ENCODE measurements at places on chromosomes 12 and 14. TPM values are rescaled to one million over a fixed set of nuclear protein-coding genes. Genes with fewer than 3 reads are reported as not detected.

GRCh38 chr12:103392722-103393121, 103.0 kb downstream of the C12orf42 start:
- H3K4me3 ChIP-seq, result no peak overlapping the region
- DNase-seq, result no peak
- peaks cover 2% of the 10 kb centered on the region for H3K36me3 ChIP-seq
- no peaks in the 10 kb centered on the region for H3K27me3 ChIP-seq

DNA sequence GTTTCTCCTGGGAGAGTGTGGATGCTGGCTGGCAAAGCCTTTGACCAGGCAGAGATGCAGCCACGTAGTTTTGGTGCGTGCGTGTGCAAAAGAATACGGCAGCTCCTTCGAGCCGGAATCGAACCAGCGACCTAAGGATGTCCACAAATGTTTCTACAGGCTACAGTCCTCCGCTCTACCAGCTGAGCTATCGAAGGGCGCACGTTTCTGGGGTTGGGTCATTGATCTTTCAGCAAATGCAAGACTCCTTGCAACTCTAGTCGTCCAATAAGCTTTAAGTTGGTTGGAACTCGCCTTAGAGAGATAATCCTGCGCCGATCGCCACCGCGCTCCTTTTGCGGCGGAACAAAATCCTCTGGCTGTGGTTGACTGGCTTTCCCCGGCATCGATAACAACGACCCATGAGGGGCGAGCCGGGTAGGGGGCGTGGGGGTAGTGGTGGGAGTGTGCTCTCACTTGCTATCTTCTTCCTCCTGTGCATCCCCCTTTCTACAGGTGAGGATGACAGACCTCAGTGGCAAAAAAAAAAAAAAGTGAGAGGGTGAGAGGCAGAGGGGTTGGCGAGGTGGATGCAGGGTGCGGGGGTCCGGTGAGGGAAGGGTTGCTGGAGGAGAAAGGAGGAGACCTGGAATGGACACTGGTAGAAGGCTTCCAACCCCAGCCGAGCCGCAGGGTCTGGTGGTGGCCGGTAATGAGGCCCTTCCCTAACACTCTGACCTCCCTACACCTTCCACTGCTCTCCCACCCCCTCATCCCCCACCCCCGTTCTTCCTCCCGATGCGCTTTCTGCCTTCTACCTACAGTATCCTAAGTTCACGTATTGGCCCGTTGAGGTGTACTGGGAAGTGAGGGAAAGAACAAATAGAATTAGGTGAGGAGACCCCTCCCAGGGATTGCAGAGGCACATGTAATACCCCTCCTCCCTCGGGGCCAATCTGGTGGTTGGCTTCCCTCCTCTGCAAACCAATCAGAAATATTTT, 11.8 kb upstream of the OR6S1 start:
- peaks cover 25% of the 10 kb centered on the region for H3K4me1 ChIP-seq
- peaks cover 70% of the 10 kb centered on the region for H3K27me3 ChIP-seq
- no peak overlapping the region for H3K27ac ChIP-seq
- no peak for DNase-seq
- no peaks in the 10 kb centered on the region for H3K36me3 ChIP-seq

DNA sequence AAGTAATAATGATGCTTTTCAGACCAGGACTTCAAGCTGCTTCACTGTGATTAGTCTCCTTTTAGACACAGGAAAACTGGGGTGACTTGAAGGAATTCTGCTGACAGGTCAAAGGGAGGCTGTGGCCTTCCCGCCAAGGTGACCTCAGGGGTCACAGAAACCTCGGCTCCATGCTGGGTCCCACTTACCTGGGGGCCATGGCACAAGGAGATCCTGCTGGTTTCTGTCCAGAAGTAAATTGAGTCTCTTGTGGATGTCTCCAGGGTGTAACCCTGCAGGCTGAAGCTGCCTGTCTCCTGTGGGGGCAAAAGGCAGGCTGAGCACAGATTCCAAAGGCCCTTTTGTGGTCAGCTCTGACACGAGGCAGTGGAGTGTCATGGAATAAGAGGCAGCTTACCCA, 138.7 kb upstream of the MED13L start:
- H3K4me3 ChIP-seq, result no peak overlapping the region
- H3K27ac ChIP-seq, result no peak overlapping the region
- no peaks in the 10 kb centered on the region for H3K36me3 ChIP-seq
- no peaks in the 10 kb centered on the region for H3K4me1 ChIP-seq
- DNase-seq, result no peak
- H3K27me3 ChIP-seq, result peaks cover 5% of the 10 kb centered on the region

- DNase-seq, result no peak
- H3K27ac ChIP-seq, result no peak overlapping the region
- no peaks in the 10 kb centered on the region for H3K36me3 ChIP-seq
- no peaks in the 10 kb centered on the region for H3K27me3 ChIP-seq
These were observed 5.1 kb downstream of the IKBIP start for GRCh38 chr12:98639491-98639890.

GRCh38 chr14:60925286-60925685, 55.6 kb downstream of the TRMT5 start:
- no peak for DNase-seq
- H3K4me3 ChIP-seq, result no peak overlapping the region
- no peaks in the 10 kb centered on the region for H3K27me3 ChIP-seq
- no peaks in the 10 kb centered on the region for H3K36me3 ChIP-seq
- no peaks in the 10 kb centered on the region for H3K4me1 ChIP-seq

GRCh38 chr14:59303216-59303615, 114.7 kb downstream of the DAAM1 start:
- DNase-seq, result no peak
- no peak overlapping the region for H3K27ac ChIP-seq
- H3K4me3 ChIP-seq, result no peak overlapping the region
- H3K27me3 ChIP-seq, result no peaks in the 10 kb centered on the region
- peaks cover 24% of the 10 kb centered on the region for H3K4me1 ChIP-seq
- peaks cover 2% of the 10 kb centered on the region for H3K36me3 ChIP-seq

DNA sequence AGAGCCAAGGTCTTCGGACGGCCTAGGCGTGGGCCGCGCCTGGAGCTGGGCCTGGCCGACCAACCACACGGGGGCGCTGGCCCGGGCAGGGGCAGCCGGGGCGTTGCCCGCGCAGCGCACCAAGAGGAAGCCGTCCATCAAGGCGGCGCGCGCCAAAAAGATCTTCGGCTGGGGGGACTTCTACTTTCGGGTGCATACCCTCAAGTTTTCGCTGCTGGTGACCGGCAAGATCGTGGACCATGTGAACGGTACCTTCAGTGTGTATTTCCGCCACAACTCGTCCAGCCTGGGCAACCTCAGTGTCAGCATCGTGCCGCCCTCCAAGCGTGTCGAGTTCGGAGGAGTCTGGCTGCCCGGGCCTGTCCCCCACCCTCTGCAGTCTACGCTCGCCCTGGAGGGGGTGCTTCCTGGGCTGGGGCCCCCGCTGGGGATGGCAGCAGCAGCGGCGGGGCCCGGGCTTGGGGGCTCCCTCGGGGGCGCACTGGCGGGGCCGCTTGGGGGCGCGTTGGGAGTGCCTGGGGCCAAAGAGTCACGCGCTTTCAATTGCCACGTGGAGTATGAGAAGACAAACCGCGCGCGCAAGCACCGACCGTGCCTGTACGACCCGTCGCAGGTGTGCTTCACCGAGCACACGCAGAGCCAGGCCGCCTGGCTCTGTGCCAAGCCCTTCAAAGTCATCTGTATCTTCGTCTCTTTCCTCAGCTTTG, 4.4 kb upstream of the SHMT2 start:
- H3K27ac ChIP-seq, result no peak overlapping the region
- H3K27me3 ChIP-seq, result peaks cover 59% of the 10 kb centered on the region
- H3K4me3 ChIP-seq, result peak overlapping the region; percentile 52
- peak; percentile 63 for DNase-seq
- H3K4me1 ChIP-seq, result peaks cover 52% of the 10 kb centered on the region

DNA sequence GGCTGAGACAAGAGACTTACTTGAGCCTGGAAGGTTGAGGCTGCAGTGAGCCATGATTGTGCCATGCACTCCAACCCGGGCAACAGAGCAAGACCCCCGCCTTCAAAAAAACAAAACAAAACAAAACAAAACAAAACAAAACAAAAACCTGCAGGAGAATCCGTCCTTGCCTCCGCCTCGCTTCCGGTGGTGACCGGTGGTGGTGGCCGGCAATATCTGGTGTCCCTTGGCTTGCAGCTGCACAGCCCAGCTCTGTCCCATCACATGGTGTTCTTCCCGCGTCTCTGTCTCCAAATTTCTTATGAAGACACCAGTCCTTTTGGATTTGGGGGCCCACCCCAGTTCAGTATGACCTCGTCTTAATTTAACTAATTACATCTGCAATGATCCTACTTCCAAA, 10.0 kb downstream of the SMIM41 start:
- H3K36me3 ChIP-seq, result peaks cover 4% of the 10 kb centered on the region
- H3K4me3 ChIP-seq, result no peak overlapping the region
- no peak overlapping the region for H3K27ac ChIP-seq
- no peak for DNase-seq
- H3K4me1 ChIP-seq, result peaks cover 2% of the 10 kb centered on the region

DNA sequence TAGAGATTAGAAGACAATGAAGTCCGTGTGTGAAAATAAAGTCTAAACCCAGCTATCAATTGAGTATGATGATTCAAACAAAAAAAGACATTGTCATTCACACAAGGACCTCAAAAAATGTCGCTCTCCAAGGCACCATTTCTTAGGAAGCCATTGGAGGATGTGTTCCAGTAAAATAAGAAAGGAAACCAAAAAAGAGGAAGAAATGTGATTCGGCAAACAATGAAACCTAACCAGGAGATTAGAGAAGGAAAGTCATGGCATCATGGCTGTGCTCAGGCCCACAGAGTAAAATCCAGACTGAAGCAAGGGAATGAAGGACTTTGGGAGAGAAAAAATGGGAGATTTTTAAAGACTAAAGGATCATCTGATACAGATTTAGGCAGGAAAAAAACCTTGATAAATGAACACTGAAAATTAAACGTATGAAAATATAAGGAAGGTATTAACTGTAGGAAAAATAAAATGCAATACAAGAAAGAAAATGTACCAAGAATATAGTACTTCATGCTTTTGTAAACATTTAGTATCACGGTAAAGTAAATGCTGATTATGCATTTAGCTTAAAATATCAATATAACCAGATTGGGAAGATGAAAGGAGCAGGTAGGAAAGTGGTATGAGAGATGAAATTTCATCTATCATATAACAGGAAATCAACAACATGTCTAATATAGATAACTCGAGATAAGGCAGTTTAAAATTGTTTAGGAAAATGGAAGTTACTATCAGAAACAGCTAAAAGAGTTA, 38.2 kb upstream of the MTHFD1 start:
- H3K36me3 ChIP-seq, result no peaks in the 10 kb centered on the region
- no peaks in the 10 kb centered on the region for H3K4me1 ChIP-seq

- H3K27ac ChIP-seq, result no peak overlapping the region
- no peak overlapping the region for H3K4me3 ChIP-seq
- H3K27me3 ChIP-seq, result peaks cover 41% of the 10 kb centered on the region
- peaks cover 2% of the 10 kb centered on the region for H3K36me3 ChIP-seq
- H3K4me1 ChIP-seq, result no peaks in the 10 kb centered on the region
These were observed 33.7 kb downstream of the DACT1 start for GRCh38 chr14:58671436-58671835.

GRCh38 chr12:88553941-88554658, 26.2 kb downstream of the KITLG start:
- H3K36me3 ChIP-seq, result no peaks in the 10 kb centered on the region
- H3K27me3 ChIP-seq, result no peaks in the 10 kb centered on the region
- H3K4me1 ChIP-seq, result no peaks in the 10 kb centered on the region
- no peak overlapping the region for H3K27ac ChIP-seq

GRCh38 chr14:51545396-51545795, 106.3 kb upstream of the FRMD6 start:
- no peak overlapping the region for H3K27ac ChIP-seq
- H3K36me3 ChIP-seq, result no peaks in the 10 kb centered on the region
- no peaks in the 10 kb centered on the region for H3K4me1 ChIP-seq
- no peak overlapping the region for H3K4me3 ChIP-seq
- H3K27me3 ChIP-seq, result peaks cover 58% of the 10 kb centered on the region
- DNase-seq, result no peak

DNA sequence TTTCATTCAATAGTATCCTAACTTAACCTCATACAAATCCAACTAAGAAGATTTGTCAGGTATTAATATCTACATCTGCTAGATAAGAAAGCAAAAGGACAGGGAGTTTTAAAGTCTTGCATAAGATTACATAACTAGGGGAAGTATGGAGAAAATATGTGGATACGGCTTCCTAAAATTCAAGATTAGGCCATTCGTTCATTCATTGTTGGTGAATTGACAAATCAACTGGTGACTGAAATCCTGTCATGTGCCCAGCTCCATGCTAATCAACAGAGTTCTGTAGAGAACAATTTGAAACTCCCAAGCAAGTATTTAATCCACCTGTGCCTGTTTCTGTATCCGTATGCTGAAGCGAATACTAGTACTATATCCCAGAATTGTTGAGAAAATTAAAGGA, 260.9 kb upstream of the USP15 start:
- H3K4me1 ChIP-seq, result no peaks in the 10 kb centered on the region
- H3K27ac ChIP-seq, result no peak overlapping the region
- H3K36me3 ChIP-seq, result peaks cover 2% of the 10 kb centered on the region
- H3K27me3 ChIP-seq, result no peaks in the 10 kb centered on the region
- H3K4me3 ChIP-seq, result no peak overlapping the region

DNA sequence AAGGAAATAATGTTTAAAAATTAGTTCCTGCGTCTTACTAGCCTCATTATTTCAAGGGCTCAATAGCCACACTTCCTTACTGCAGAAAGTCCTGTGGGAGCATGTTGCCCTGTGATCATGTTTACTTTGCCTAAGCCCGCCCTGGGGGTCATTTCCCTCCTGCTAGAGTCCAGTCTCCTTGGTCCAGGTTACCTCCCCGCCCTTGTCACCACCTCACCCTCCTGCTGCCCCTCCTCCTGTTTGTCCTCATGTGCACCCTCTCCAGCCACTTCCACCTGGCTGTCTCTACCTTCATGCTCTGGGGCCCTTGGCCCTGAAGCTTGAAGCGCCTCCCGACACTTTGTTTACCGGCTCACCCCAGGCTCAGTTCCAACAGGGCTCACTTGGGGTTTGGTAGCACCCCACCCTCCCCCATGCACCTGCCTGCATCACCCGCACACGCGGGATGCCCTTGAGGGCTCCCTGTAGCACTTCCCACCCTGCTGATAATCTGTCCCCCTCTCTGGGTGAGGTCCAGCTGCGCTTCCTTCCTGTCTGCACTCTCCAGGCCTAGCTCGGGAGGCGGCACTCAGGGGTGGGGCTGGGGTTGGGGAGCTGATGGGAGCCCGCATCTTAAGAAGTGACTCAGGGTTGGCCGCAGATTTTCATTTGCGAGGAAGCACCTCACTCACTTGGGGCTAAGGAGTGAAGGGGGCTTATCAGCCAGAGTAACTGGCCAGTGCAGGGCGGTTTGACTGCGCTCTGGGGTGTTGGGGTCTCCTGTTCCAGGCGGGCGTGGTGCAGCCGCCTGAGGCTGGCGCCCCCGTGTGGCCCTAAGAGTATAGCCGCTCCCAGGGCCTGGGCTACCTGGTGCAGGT, 40.1 kb downstream of the SMIM41 start:
- H3K4me1 ChIP-seq, result peaks cover 9% of the 10 kb centered on the region
- DNase-seq, result no peak
- no peaks in the 10 kb centered on the region for H3K36me3 ChIP-seq

INHBC gene
- total RNA-seq, result not detected

PLBD1 gene
- total RNA-seq, result 1.8 TPM

NOXRED1 gene
- total RNA-seq, result 0.22 TPM

KRT78 gene
- total RNA-seq, result not detected

TAS2R50 gene
- 0.91 TPM for total RNA-seq

All from T-helper 17 cell (primary cell).